ENCODE measurements at places on chromosomes 7 and 10.
A peak's percentile ranks its signal among the peaks of the same experiment; 100 is the strongest.

GRCh38 chr7:86477343-86477935 lies 166.3 kb upstream of the GRM3 start:
- no peak for DNase-seq

GRCh38 chr10:18414061-18414460 lies 237.3 kb downstream of the NSUN6 start:
- DNase-seq, result no peak

DNA sequence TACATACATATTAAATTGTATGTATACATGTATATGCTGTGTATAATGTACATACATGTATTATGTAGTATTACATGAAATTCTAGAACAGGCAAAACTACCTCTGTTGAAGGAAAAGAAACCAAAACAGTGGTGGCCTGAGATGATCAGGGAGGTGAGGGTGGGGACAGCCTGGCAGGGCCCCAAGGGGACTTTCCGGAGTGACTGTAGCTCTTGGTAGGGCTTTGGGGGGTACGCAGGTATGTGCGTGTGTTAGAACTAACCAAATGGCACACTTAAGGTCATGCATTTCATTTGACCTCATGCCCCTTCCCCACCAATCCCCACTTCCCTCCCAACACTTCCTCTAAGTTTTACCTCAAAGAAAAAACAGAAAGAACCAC lies 31.3 kb downstream of the CTBP2 start:
- DNase-seq, result no peak

DNA sequence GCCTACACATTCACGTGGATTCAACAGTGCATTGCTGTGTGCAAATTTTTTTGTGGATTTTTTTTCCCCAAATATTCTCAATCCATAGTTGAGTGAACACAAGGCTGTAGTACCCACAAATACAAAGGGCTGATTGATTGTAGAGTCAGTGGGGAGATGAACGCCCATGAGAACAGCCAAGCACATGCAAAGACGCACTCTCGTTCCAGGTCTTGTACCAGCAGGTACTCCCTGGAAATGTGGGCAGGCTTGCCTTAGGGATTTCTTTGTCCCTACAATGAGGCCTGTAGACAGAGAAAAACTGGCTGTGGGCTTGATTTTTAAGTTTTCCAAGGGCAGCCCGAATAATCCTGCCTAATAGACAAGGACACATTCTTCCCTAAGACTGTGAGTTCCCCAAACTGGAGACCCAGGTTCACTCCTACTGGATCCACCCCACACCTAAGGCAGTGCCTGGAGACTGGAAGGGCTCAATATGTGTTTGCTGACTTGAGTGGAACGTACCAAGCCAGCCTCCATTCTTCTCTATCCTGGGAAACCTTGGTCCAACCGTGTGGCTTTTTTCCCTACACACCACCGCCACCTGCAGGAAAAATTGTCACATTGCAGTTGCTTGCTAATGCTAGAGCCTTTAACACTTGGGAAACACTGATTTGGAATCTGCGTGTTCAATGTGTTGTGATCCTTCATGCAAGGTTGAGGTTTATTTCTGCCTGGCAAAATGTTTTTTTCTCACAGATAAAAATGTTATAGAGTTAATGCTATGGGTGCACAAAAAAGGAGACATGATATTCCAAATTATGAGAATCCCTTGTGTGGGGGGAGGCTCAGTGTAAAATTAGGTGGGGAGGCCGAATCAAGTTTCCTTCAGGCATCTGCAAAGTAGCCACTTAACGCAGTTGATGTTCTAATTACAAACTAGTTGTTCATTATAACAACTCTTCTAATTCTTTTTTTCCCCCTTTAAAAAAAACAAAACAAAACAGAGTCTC lies 49.3 kb downstream of the PPP1R17 start:
- peak; percentile 76 for DNase-seq

DNA sequence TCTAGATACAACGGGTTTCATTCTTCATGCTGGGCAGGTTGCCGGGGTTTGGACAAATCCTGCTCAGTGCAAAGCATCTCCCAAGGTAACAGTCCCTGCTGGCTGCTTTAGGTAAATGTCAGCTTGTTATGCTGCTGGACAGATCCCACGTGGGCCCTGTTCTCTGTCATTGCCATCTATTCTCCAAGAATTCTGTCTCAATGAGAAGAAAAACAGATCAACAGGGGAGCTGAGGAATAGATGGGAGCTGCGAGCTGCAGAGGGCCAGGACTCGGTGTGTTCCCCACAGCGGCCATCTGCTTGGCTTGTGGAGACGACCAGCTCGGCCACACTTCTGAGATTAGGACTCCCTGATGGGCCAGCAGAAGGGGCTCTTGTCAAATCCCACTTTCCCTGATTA lies 235.2 kb downstream of the DPP6 start:
- no peak for DNase-seq

- no peak for DNase-seq
Observed at GRCh38 chr10:47323636-47324296, 1.5 kb downstream of the GDF2 start.

DNA sequence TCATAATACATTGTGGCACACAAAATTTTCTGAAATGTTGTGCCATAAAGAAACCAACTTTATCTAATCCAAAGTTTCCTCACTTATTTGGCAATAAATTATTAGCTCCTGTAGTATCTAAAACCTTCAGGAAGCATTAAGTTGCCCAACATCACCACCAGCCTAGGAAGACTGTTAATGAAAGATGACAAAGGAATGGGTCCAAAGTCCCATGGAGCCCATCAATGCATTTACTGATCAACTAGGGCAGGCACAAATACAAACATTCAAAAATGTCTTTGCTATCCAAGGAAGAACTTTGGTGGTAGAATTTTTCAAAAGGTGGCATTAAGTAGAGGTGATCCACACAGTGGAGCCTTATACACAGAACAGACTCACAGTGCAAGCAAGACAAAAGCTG lies 4.5 kb downstream of the GRB10 start:
- no peak for DNase-seq

DNA sequence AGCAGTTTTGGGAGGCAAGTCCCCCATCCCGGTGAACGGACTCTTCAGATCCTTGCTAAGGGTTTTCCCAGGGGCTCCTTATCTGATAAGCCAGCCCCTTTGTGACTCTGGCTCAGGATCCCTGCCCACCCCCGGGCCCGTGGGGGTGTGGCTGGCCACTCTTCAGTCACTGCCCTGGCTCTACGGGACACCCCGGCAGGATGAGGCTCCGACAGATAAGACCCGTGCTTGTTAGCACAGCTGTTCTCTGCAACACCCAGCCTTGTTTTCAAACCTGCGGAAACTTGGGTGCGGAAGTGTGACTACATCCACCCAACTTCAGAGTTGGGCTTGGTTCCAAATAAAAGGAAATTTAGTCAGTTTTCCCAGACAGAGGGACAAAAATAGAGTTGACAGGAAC lies 66.7 kb upstream of the PODXL start:
- DNase-seq, result no peak

GRCh38 chr10:128594688-128595087 lies 468.5 kb upstream of the MKI67 start:
- no peak for DNase-seq

DNA sequence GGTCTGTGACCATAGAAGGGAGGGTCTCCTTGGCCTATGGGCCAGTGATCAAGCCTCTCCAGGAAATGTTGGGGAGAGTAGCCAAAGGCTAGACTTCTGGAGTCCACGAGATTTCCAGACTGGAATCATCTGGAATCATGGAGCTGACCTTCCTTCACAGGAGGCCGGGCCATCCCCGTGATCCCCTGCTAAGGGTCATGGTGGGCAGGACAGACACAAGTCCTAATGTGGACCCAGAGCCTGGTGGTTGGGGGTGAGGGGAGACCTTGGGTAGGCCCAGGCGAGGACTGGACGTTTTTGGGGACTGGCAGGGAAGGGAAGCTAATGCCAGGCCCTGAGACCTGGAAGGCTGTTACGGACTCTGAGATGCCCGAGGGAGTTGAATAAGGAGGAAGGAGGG lies 9.8 kb upstream of the GRID1 start:
- DNase-seq, result no peak

GRCh38 chr10:66832781-66833422 lies 92.9 kb upstream of the LRRTM3 start:
- DNase-seq, result no peak

- DNase-seq, result no peak
Observed at GRCh38 chr7:130228840-130229502, 21.3 kb downstream of the SSMEM1 start.

GRCh38 chr7:93138576-93138975 lies 9.6 kb downstream of the SAMD9L start:
- DNase-seq, result no peak

- DNase-seq, result no peak
Observed at GRCh38 chr10:28794986-28795385, 117.7 kb downstream of the BAMBI start.

Data from NCI-H1417 (cell line).